ENCODE measurements at places on chromosomes 3 and 15.

GRCh38 chr3:13051066-13051465 lies 22.2 kb downstream of the IQSEC1 start:
- no peak for DNase-seq

GRCh38 chr15:51863131-51863530 lies 33.7 kb downstream of the TMOD3 start:
- no peak for DNase-seq

DNA sequence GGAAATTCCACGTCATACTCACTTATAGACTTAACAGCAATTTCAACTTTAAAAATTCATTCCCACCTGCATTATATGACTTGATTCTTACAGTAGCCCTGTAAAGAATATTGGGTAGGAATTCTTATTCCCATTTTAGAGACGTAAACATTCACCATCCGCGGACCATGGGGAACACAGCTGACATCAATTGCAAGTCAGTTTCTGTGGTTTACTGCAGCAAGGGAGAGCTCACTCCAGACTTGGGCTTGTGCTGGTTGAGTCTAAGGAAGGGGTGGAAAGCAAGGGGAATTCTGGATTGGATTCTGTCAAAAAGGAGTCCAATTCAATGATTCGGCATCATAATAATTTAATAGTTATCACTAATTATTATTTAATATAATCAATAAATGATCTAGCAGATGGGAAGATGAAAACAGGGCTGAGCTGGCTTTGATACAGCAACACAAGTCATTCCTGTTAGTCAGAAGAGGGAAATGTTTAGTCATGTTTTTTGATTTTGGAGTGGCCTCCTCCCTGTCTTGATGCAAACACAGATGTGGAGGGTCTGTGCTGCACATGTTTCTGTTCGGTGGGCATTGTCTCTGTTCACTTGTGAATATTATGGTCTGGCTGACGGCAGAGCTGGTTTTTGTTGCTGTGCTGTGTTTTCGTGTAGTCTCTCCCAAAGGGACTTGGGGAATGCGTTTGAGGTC lies 9.7 kb downstream of the LIPC start:
- DNase-seq, result no peak

DNA sequence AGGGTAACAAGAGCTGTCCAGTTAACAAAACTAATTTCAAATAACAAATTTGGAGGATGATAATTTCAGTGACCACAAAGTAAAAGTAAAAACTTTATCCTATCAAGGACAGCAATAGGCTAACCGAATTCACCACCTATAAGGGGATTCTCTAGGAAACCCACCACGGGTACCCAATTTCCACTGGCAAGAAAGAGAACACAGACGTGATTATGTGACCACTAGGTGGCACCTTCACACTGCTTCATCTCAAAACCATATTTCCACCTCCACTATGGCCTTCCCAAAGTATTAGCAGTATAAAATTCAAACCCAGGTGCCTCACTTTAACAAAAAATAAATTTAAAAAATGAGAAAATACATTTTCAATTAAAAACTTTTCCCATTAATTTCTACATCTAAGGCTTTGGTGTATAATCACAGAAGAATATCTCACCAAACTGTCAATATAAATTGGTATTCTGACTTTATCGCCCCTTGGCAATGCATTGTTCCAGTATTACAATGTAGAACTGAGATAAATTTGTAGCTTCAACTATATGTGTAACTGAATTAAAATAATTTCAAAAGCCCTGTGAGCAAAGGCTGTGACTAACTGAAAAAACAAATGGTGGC lies 96.5 kb downstream of the FSIP1 start:
- DNase-seq, result no peak

- DNase-seq, result no peak
These were observed 126.2 kb downstream of the TPRG1 start for GRCh38 chr3:189297932-189298331.

DNA sequence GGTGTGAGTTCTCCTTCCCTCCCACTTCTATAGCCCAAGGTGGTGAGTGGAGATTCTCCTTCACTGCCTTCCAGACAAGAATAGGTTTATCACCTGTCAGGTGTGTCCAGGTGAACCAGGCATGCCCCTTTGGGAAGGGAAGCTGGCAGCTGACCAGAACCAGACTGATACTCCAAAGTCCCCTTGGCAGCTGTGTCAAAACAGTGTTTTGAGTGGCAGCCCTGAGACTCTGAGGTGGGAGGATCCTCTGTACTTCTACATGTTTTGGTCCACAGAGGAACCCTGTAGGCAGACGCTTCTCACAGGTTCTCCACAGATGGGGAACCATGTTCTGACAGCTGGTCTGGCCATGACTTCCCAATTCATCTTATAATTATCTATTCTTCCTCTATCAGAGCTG lies 30.1 kb downstream of the ISL2 start:
- DNase-seq, result no peak

DNA sequence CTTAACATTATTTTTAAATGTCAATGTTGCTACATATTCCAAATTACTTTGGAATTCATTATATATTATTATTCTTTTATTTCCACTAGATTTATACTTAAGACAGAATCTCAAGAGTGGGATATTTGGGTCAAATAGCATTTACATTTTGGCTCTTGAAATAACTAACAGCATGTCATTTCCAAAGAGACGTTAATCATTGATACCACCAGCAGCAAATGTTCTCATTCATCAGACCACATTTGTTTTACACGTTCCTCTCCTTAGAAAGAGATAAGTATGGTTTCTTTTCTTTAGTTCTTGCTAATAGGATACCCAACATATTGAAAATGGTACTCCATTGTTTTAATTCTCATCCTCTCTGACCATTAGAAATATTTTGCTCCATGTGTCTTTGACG lies 229.8 kb downstream of the LPP start:
- DNase-seq, result no peak

DNA sequence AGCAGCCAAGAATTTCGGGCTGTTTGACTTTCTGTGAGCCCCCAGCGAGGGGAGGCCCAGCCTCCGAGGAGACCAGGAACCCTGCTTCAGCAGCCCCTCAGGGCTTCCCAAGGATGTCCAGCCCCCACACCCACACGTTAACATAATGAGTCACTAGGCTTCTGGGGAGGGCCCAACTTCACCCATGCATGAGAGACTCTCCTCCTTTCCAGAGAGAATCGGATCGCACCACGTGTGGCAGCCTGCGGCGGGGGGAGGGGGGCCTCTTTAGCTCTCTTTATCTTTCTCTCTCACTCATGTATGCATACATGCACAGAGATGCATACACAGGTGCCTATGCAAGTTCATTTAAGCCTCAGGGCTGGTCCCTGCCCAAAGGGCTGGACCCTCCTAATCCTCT lies 3.1 kb upstream of the AP2M1 start:
- DNase-seq, result no peak

DNA sequence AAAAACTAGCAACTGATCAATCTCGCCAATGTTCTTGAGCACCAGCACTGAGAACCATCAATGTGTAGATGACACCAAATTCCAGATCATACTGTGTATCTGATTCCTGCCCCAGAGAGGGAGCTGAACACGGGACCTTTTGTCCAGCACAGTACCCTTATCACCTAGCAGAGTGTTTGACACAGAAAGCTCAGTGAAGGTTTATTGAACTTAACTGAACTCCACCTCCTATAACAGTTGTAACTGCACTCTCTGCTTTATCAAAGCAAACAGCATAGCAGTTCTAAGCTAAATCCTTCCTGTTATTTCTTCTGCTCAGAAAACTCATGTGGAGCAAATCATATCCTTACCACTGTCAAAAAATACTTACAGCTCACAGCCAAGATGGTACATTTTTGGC lies 183.4 kb upstream of the SLCO3A1 start:
- DNase-seq, result no peak

- no peak for DNase-seq
These were observed 66.0 kb downstream of the RBMS3 start for GRCh38 chr3:29346828-29347227.

DNA sequence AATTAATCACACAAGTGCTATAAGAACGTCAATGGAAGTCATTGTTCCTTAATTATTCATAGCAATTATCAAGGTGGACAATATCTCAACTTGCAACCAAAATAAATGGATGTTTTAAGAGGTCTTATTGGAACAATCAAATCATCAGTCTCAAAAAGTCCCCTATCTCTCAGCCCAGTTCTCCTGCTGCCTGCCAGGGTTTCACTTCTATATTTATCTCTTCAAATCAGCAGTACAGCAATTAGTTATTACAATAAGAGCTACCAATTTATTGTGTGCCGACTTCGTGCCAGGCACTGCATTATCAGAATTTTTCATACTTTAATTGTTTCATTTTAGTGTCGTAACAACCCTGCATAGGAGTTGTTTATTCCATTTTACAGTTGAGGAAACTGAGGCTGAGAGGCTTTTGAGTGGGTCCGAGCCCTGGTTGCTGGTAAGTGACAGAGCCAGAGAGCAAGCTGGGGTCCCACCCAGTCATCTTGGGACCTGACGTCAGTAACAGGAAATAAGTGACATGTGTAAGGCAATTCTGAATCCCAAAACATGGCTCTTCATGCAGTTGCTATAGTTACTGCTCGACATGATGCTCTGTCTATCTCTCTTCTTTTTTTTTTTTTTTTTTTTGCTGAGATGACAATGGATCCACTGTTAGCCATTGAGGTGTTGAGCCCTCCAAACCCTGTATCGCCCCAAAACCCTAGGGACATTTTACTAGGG lies 8.8 kb upstream of the KCTD6 start:
- DNase-seq, result no peak

- no peak for DNase-seq
These were observed 391.9 kb upstream of the THRB start for GRCh38 chr3:24886501-24886900.

- DNase-seq, result no peak
These were observed at the start of gene CD86 for GRCh38 chr3:122055215-122055614. CD86 (plus strand) TSS chr3:122055362; CDS start chr3:122055490, 128 bp downstream.

DNA sequence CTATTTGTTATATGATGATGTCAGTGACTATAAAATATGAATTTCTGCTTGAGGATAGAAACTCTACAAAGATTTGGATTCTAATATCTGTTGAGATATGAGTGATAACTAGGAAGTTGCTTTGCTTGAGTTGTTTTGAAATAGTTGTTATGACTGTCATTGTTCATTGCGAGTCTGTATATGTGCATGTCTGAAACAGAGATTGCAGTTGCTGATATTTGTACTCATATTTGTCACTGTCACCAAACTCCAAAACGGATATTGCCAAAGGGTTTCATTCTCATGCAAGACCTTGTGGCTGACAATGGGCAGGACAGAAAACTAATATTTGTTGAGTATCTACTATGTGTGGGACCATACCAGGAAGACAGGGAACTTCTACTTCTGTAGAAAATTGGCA lies 240.2 kb downstream of the CD47 start:
- DNase-seq, result no peak

DNA sequence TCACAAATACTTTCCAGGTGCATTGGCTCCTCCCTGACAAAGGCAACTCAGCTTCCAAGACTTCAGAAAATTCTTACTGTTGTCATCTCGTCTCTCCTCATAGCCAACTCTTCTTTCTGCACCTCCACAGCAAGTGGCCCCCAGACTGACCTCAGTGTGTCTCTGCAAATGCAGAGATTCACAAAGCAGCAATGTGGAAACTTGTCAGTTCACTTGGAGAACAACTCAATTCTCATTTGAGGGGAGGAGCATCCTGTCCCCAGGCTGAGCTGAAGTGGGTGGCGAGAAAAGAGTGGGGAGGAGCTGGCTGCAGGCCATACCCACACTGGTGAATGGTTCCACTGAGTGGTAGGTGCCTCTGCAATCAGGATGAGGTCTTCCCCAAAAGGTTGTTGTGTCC lies 248.7 kb upstream of the IL12A start:
- no peak for DNase-seq

- DNase-seq, result no peak
These were observed 107.0 kb downstream of the ALCAM start for GRCh38 chr3:105473521-105474223.

DNA sequence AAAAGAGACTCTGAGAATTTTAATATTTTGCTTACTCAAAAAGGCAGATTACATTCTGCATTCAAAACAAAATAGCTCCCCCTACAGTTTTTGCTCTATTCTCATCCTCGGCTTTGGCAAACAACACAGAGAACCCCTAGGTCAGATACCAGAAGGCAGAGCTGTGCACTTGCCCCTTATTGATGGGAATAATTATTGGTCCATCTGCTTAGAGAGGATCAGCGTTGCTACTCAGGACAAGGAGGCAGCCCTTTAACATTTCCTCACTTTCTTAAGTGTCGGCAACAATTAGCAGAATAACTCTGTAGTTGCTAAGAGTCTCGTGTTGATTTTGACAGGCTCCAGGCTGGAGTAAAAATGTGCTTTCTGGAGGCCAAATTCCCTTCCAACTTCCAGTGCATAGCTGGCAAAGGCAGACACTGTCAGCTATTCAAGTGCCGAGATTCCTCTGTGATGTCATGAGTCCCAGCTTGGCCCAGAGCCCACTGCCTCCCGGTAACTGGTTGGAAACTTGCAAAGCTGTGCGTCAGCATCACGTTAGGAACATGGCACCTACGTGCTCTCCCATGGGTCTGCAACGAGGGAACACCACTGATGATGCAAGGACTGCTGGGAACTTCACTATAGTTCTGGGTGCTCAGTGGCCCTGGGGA lies 482.7 kb upstream of the ADAMTS9 start:
- DNase-seq, result no peak

GRCh38 chr3:25854635-25855034 lies 64.7 kb downstream of the OXSM start:
- DNase-seq, result no peak

DNA sequence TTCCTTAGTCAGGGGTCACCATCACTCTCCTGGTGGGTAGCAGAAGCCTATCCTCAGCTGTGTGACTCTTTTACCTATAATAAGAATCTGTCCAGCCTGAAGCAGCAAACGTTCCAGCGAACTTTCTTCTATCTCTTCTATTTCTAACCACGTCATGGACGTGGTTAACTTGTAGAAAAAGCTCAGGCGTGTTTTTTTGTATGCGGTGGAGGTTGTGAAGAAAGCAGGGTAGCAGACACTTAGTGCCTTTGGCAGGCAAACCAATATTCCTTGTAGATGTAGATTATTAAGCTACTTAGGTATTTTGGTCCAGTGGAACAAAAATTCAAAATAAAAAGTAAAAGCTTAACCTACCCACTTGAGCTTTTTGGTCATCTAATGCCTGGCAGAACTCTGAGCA lies 31.8 kb upstream of the GPR171 start:
- DNase-seq, result no peak

GRCh38 chr3:104907507-104907906 lies 459.2 kb upstream of the ALCAM start:
- DNase-seq, result no peak

GRCh38 chr3:23238578-23238977 lies 35.5 kb downstream of the UBE2E2 start:
- DNase-seq, result no peak

All from stimulated activated CD8-positive, alpha-beta memory T cell treated with anti-CD3 and anti-CD28 coated beads, Interleukin-4, amount 100 ng/mL, for 4 hours (primary cell).